Bone marrow (tissue), 2 donors: ENCODE measurements at places on chromosomes 7 and 10.

DNA sequence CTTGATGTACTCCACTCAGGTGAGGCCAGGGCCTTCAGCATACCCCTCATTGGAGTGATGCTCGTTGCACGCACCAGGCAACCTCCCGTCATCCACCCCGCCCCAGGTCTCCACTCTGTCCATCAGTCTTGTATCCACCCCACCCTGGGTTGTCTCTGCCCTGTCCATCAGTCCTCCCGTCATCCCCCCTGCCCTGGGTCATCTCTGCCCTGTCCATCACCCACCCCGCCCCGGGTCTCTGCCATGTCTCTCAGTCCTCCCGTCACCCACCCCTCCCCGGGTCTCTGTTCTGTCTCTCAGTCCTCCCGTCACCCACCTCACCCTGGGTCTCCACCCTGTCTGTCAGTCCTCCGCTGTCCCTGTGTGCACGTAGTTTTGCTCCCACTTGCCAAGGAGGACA lies 59.9 kb downstream of the WDR37 start:
- no peak for DNase-seq

DNA sequence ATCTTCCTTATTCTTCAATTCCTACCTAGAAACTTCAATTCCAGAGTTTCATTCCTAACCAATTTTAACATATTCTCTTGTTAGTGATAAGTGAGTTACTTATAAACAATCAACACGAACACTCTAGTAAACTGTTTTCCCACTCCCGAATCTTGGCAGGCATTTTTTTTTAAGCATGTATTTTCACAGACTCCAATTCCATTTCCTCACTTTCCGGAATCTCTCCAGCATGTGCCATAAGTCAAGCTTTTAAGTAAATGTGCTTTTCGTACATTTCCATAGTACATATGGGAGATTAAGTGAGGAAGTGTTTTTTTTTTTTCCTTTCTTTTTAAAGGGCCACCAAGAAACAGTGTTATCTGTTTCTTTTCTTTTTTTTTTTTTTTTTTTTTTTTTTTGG lies 89.1 kb downstream of the FGFR2 start:
- no peak for DNase-seq

DNA sequence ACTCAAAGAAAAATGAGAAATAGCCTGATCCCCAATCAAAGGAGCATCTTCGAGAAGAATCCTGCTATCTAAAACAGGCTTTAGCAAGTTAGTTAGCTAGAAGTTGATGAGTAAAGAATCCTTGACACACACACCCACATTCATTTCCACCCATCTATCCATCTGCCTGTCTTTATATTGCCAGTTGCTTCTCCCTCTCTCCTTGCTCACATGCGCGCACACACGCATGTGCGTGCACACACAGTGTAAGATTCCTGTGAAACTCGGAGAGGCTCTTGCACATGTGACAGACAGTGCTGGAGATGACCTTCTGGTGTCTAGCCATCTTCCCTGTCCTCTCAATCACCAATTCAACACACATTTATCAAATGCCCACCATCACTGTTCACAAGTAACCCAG lies 393.3 kb downstream of the PLXNA4 start:
- DNase-seq, result no peak

GRCh38 chr10:31606841-31607240 lies 287.8 kb downstream of the ZEB1 start:
- DNase-seq, result no peak

GRCh38 chr7:117912421-117912820 lies 39.2 kb upstream of the CTTNBP2 start:
- no peak for DNase-seq
